ENCODE measurements at places on chromosomes 11 and 22. TPM values are rescaled to one million over a fixed set of nuclear protein-coding genes. Genes with fewer than 3 reads are reported as not detected.

DNA sequence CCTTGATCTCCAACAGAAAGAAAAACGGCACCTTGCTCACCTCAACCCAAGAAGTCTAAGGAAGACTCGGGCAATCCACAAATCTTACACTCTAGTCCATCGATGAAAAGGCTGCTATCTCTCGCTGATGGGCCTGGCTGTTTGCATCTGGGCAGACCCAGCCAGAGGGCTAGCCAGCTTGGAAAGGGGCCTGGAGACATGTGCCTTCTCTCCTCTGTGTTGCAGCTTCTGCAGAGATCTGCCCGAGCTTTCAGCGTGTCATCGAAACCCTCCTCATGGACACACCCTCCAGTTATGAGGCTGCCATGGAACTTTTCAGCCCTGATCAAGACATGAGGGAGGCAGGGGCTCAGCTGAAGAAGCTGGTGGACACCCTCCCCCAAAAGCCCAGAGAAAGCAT, 3.2 kb downstream of the SCGB1A1 start:
- DNase-seq = no peak

GRCh38 chr11:36501236-36501635, 8.8 kb downstream of the TRAF6 start:
- DNase-seq = no peak

GRCh38 chr22:32728291-32728690, 73.2 kb upstream of the TIMP3 start:
- DNase-seq = no peak

Gene OR10A2
- total RNA-seq = not detected

- no peak for DNase-seq
Observed at GRCh38 chr11:62260261-62260953, 9.6 kb upstream of the SCGB2A2 start.

Gene PATE4
- total RNA-seq = not detected

Gene PGM2L1
- total RNA-seq = 6.1 TPM

DNA sequence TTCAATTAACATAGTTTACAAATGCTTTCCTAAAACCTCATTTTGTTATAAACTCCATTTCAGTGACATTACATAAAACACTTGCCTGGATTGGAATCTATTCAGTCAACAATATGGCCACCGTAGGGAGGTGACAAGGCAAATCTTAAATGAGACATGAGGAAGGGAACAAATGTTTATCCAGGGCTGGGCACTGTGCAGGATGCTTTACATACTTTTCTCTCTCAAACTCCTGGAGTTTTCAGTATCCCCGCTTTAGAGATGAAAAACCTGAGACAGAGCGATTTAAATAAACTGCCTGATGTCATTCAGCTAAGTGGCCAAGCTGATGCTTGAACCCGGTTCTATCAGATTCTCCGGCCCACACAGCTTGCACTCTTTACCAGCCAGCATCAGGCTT, 259.9 kb downstream of the CADM1 start:
- no peak for DNase-seq
